ENCODE measurements at places on chromosomes 4 and X.

DNA sequence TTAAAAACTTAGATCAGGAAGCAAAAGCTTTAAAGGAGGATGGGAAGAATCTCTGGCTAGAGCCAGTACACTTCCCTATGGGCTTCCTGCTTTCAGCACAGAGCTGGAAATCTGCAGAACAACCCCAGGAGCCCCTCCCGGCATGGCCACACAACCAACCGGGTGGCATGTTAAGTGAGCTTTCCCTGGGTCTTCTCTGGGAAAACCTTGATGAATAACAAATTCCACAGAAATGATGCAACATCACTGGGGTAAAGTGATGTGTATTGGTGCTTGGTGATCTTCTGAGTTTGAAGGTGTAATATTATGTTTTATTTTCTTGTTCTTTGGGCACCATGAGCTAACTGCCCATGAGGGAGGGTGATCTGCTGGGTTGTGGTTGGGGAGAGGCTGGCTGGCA, 22.1 kb downstream of the NHS start:
- no peak for DNase-seq

- no peak for DNase-seq
Observed at GRCh38 chrX:39165185-39165584, 363.9 kb downstream of the MID1IP1 start.

GRCh38 chr4:28469886-28470285, 1609.2 kb downstream of the STIM2 start:
- DNase-seq, result no peak

GRCh38 chr4:56513517-56513916, 7.9 kb downstream of the ARL9 start:
- DNase-seq, result no peak

- no peak for DNase-seq
Observed at GRCh38 chr4:7649741-7650531, 215.2 kb upstream of the PSAPL1 start.
